ENCODE measurements at places on chromosomes 2 and 18.

- no peak for DNase-seq
Observed at GRCh38 chr2:145503511-145503910, 983.6 kb upstream of the ZEB2 start.

- no peak for DNase-seq
Observed at GRCh38 chr2:134146161-134146560, 107.7 kb upstream of the MGAT5 start.

DNA sequence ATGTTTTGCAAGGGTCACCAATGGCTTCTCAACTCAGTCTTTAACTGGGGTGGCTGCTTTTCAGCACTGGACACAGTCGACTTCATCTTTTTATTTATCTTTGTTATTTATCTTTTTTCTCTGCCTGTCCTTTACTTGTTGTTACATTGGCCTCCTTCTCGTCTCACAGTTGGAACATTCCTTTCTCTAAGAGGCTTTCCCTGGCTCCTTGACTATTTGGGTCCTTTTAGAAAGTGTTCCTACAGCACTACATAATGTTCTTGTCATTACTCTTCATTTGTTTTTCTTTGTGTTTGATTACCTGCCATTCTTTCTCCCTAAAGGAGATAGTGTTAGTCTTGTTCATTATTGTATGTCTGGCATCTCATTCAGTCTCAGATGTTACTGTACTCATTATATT is 122.0 kb downstream of the KIAA1328 start:
- no peak for DNase-seq

- DNase-seq = no peak
Observed at GRCh38 chr2:232809349-232810124, 33.2 kb upstream of the KCNJ13 start.

DNA sequence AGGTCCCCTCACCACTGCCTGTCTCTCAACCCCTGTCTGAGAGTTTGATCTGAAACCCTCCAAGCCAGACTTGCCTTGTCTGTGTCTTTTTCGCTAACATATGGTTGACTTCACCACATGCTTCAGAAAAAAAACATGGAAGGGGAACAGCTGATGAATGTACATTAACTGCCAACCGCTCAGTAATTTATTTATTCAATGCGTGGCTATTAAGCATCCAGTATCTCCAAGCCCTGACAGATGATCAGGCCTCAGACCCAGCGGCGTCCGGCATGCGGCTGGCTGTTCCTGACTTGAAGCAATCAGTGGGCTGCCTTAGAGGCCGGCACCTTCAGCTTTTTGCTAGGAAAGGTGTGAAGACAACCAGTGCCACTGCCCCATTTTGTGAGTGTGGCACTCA is 62.3 kb downstream of the NGEF start:
- DNase-seq = no peak

DNA sequence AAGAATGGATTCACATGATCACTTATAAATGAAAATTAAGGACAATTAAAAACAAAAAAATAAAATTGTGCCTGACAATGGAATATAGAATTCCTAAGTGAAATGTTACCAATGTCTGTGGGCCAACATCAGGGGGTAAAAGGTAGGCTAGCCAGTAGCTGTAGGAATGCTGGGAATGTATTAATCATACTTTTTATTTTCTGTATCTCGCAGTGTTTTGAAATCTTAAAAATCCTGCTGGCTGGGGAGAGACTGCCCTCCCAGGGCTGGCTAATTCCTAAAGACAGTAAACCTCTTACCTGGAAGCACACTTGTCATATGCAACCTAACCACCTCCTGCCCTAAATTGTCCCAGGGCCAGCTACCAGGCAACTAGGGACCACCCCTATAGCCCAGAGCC is 69.8 kb downstream of the REV1 start:
- DNase-seq = no peak

DNA sequence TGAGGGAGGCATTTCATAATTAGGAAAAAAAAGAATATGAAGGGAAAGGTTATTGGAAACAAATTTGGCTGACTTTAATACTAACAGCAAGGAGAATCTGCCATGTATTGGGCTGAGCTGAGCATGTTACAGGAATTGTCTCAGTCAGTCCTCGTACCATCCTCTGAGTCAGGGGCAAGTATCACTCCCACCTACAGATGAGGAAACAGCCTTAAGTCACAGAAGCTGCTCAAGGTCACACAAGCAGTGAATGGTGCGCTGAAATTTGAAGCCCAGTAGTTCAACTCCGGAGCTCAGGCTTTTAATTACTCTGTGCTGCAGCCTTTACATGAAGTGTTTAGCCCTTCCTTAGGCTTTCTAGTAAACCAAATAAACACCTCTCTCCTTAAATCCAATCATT is 17.3 kb downstream of the PROKR1 start:
- DNase-seq = no peak

DNA sequence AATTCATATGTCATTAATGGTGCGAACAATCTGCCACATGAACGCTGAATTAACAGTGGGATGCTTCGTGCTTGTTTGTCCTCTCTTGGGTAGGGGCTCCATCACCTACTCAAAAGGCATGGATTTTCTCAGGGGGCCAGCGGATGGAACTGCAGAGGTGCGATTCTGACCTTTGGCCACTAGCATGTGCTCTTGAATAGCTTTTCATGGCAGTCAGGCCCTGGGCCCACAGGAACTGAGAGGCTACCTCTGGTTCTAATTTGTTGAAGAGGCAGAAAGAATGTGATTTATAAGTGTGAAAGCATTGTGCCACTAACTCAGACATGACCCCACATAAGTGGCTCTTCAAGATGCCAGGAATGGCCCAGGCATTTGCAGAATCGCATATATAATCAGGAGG is 283.2 kb downstream of the INSIG2 start:
- peak; percentile 68 for DNase-seq

GRCh38 chr2:37550190-37550589 is 121.3 kb downstream of the CDC42EP3 start:
- no peak for DNase-seq

DNA sequence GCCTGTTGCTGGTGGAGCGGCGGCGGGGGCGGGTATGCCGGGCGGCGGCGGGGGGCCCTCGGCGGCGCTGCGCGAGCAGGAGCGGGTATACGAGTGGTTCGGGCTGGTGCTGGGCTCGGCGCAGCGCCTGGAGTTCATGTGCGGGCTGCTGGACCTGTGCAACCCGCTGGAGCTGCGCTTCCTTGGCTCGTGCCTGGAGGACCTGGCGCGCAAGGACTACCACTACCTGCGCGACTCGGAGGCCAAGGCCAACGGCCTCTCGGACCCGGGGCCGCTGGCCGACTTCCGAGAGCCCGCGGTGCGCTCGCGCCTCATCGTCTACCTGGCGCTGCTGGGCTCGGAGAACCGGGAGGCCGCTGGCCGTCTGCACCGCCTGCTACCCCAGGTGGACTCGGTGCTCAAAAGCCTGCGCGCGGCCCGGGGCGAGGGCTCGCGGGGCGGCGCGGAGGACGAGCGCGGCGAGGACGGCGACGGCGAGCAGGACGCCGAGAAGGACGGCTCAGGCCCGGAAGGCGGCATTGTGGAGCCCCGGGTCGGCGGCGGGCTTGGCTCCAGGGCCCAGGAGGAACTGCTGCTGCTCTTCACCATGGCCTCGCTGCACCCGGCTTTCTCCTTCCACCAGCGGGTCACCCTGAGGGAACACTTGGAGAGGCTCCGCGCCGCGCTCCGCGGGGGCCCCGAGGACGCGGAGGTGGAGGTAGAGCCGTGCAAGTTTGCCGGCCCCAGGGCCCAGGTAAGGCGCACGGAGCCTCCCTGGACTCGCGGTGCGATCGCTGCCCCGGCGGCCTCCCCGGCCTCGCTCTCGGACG is 1.0 kb downstream of the ZCCHC2 start:
- DNase-seq = peak; percentile 86

DNA sequence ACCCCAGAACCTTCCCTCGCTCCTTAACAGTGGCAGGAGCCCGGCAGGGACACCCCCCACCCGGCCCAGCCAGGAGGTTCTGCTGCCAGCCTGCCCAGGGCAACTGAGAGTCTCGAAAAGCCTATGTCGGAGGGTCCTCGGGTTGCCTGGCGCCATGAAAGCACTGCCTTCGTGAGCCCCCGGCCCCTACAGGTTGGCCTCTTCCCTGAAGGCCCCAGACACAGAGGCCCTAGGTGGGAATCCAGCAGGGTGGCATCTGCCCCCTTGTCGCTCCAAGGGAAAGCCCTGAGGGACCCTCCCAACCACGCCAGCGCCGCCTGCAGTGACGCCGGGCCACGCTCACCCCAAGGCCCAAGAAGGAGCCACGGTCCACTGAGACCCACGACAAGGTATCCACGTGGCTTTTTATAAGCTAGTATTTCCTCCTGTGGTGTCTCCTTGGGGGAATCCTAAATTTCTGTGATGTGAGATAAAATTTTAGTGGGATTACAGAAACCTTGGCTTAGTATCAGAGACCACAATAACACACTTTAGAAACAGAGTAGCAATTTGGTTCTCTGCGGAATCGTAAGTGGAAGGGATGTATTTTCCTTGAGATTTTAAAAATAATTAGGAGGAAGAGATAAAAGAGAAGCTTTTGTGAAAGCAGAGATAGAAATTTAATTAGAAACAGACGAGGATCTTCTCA is 138.9 kb downstream of the HDAC4 start:
- no peak for DNase-seq

- peak; percentile 82 for DNase-seq
Observed at GRCh38 chr18:26574958-26575864, 26.9 kb upstream of the KCTD1 start.

DNA sequence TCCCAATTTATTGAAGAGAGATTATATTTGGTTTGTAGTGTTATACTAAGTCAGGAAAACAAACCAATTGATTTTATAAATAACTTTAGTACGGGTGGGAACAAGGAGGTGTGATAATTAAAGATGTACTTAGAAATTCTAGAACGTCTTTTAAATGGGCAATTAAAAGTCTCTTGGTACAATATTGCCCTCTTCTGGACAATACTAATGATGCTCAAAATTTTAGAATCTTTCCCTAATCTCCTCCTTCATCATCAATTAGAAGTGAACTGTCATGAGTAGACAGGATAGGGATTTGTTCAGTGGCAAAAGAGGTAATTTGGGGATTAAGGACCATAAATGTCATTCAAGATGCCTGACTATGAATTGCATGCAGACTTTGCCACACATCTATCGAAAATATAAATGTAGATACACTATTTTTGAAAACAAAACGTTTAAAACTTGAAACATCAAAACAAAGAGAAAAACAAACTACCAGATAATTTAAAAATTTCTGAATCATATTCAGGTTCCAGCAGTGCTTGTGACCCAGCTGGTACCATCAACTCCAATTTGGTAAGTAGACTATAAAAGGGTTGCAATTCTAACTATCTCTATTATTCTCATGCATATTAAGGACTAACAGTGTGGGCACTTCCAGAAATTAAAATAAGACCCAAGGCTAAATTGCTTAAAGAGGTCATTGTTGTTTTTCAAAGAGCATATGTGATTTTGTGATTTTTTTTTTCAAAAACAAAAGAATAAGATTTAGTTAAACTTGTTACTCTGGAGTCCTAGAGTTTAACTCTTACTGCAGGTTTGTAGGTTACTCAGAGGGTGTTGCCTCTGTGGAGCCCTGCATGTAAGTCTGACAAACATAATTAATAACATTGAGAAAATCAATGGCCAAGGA is 123.5 kb downstream of the LAMA3 start:
- peak; percentile 54 for DNase-seq

DNA sequence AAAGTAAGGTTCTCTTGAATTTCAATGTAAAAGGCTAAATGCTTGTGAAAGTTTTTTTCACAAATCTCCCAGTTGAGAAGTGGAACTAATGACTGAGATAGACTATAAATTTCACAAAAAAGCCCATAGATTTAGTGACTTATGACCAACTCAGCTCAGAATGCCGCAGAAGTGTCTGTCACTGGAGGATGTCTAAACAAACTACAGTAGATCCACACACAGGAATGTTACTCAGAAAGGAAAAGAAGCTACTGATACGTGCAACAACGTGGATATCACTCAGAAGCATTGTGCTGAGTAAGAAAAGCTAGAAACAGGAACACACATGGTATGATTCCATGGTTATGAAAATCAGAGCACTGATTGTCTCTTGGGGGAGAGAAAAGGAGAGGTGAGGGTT is 151.9 kb downstream of the DOCK10 start:
- no peak for DNase-seq

DNA sequence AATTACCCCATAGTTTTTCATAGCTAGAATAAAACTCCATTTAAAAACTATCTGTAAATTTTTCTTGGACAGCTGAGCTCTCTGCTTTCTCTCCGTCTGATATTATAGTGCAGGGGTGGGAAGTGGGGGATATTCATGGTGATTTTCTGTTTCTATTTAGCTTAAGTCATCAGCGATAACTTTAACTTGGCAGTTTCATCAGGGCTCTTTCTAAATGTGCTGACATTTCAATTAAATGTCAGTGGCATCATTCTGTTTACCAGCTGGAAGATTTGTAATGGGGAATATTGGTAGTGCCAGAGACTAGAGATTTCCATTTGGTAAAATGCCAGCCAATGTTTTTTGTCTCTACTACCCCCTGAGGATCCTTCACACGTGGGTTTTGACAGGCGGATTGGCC is 53.5 kb upstream of the CAPN13 start:
- no peak for DNase-seq

- no peak for DNase-seq
Observed at GRCh38 chr18:14928396-14928795, 180.4 kb downstream of the ANKRD30B start.

DNA sequence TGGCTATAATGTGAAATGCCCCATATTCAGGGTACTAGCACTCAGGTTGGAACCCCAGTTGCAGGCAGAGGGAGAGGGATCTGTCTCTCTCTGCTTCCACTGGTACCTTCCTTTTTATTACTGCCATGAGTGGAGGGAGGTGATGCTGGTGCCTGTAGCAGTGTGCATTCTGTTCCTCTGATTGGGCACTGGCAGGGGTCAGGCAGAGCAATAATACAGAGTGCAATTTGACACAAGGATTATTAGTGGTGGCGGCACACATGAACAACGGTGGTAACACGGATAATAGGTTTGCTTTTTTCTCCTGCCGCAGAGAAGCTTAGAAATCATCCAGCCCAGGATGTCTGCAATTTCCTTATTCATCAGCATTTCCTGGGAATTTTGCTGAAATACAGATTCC is 525.7 kb downstream of the SLC4A3 start:
- no peak for DNase-seq

GRCh38 chr2:174800436-174801205 is 36.3 kb upstream of the CHRNA1 start:
- no peak for DNase-seq

- no peak for DNase-seq
Observed at GRCh38 chr2:23425885-23426262, 40.9 kb downstream of the KLHL29 start.

GRCh38 chr2:37609782-37610181 is 61.7 kb downstream of the CDC42EP3 start:
- no peak for DNase-seq

DNA sequence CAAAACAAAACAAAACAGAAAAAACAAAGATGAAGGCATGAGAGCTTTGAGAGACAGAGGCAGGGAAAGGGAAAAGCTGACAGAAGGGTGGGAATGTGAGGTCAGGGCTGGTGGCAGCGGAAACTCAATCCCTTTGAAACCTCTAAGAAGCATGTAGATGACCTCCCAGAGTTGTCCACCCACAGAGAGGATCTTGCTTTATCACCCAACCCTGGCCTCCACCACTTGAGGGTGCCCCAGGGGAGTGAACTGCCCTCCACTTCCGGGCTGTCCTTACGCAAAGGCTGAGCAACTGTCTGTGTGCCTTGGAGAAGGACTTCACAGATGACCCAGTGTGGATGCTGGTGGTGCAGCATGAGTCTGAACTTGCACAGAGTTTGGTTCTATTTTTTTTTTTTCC is 26.7 kb downstream of the PDCL3 start:
- no peak for DNase-seq

- no peak for DNase-seq
Observed at GRCh38 chr2:30259827-30260679, 28.7 kb downstream of the LBH start.

- no peak for DNase-seq
Observed at GRCh38 chr2:19519045-19519444, 160.6 kb upstream of the OSR1 start.

Data from eye (tissue), 1 donor.